ENCODE measurements at places on chromosomes 2 and 18.

DNA sequence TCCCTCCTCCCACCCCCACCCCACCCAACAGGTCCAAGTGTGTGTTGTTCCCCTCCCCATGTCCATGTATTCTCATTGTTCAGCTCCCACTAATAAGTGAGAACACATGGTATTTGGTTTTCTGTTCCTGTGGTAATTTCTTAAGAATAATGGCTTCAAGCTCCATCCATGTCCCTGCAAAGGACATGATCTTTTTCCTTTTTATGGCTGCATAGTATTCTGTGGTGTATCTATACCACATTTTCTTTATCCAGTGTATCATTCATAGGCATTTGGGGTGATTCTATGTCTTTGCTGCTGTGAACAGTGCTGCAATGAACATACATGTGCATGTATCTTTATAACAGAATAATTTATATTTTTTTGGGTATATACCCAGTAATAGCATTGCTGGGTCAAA is 12.3 kb upstream of the ASAP2 start:
- no peak for DNase-seq

- no peak for DNase-seq
These were observed 5.6 kb downstream of the TANK start for GRCh38 chr2:161165811-161166210.

GRCh38 chr18:49839012-49839411 is 25.7 kb upstream of the ACAA2 start:
- DNase-seq: no peak

GRCh38 chr2:18439716-18440115 is 120.7 kb downstream of the RDH14 start:
- DNase-seq: no peak

DNA sequence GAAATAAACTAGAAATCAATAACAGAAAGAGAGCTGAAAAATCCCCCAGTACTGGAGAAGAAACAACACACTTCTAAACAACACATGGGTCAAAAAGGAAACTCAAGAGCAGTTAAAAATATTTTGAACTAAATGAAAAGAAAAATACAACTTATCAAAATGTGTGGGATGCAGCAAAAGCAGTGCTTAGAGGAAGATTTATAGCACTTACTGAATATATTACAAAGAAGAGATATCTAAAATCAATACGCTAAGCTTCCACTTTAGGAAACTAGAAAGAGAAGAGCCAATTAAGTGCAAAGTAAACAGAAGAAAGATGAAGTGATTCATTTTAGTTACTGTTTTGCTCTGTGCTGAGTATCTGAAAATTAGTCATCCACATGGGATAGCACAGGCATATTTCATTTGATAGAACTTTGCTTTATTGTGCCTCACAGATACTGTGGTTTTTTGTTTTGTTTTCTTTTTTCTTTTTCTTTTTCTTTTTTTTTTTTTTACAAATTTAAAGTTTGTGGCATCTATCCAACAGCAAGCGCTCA is 17.0 kb downstream of the TGFA start:
- DNase-seq: no peak

DNA sequence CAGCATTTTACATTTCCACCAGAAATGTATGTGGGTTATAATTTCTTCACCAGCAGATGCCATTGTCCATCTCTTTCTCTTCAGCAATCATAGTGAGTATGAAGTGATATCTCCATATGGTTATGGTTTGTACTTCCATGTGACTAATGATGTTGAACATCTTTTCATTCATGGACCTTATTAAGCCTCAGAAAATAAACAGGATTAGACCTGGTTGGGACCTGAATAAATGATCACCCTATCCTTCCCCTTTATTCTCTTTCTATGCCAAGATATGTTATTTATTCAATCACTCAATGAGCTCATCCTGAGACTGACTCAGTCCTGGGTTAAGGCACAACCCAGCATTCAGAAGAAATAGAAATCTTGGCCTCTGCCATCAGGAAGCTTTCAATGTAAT is 86.6 kb downstream of the ANTXR1 start:
- no peak for DNase-seq
